CD8-positive, alpha-beta memory T cell (primary cell): ENCODE measurements at places on chromosomes 12 and 14. TPM values are rescaled to one million over a fixed set of nuclear protein-coding genes. Genes with fewer than 3 reads are reported as not detected.

- no peak for DNase-seq
These were observed 19.1 kb upstream of the MAPKAPK5 start for GRCh38 chr12:111822886-111823285.

RNF212B gene
- total RNA-seq, result not detected

TMEM106C gene
- 186 TPM for total RNA-seq

GDF11 gene
- 13.1 TPM for total RNA-seq

CHST11 gene
- total RNA-seq, result 47.8 TPM

DNA sequence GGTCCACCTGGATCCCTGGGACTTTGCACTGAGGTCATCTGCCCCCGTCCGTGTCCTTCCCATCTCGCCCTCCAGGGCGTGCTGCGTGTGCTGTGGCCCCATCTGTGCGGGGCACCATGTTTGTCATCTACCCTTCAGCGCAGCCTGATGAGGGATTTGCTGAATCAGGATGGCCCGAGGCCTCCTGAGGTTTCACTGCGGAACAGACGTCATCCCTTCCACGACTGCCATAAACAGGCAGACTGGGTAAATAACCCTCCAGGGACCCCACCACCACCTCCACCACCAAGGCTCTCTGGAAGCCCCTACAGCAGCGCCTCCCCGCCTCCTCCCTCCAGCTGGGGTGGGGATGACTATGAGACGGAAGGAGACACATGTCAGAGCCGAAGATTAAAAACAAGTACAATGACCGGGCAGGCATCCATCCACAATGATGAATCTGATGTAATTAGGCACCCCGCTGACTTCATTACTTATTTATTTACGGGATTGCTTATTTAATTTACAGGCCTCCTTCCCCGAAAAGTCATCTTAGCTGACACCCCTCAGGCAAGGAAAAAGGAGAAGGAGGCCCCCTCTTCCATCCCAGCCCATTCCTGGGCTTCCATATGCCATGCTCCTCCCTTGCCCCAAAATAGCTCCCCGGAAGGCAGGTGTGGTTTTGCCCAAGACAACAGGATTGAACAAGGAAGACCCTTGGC lies 39.4 kb downstream of the NCOR2 start:
- DNase-seq, result no peak

MYH6 gene
- 0.09 TPM for total RNA-seq

- DNase-seq, result no peak
These were observed 49.3 kb downstream of the C14orf132 start for GRCh38 chr14:96088481-96088880.

- no peak for DNase-seq
These were observed 23.8 kb upstream of the CATSPERB start for GRCh38 chr14:91755570-91756295.

STXBP6 gene
- 0.38 TPM for total RNA-seq

DNA sequence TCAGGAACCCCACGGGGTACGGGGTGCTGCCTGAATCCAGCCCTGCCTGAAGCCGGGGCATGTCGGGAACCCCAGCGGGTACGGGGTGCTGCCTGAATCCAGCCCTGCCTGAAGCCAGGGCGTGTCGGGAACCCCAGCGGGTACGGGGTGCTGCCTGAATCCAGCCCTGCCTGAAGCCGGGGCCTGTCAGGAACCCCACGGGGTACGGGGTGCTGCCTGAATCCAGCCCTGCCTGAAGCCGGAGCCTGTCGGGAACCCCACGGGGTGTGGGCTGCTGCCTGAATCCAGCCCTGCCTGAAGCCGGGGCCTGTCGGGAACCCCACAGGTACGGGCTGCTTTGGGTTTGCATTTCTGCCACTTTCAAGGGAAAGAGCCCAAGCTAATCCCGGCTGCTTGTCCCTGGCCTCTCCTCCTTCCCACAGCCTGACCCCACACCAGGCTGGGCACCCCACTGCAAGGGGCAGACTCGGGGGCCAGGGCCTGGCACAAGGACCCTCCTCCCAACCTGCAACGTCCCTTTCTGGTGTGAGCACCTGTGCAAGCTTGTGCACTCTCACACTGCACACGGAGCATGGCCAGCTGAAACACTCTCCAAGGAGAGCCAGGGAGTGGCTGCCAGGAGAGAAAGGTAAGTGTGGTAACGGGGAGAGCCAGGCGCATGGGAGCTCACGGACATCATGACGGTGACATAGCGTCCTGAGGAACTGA lies 5.6 kb upstream of the FBRSL1 start:
- no peak for DNase-seq

GRCh38 chr12:104733717-104734175 lies 224.3 kb downstream of the SLC41A2 start:
- DNase-seq, result no peak

DNA sequence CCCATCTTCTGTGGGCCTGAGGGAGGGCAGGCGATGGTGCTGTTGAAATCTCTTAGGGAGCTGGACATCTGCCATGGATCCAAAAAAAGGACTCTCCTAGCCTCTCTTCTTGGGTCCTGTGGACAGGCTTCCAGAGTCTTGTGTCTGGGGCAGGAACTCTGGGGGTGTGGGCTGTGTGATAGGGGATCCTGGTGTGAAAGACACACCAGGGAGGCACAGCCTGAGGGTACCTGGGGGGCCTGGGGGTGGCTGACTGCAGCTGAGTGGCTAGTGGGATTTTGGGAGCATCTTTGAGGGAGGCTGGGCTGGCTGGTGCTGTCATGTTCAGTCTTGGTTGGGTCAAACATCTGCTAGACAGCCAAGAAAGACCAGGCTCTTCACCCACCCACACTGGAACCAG lies 1.8 kb upstream of the KRT83 start:
- DNase-seq, result no peak

GRCh38 chr12:108182096-108182495 lies 53.0 kb downstream of the WSCD2 start:
- no peak for DNase-seq

DNA sequence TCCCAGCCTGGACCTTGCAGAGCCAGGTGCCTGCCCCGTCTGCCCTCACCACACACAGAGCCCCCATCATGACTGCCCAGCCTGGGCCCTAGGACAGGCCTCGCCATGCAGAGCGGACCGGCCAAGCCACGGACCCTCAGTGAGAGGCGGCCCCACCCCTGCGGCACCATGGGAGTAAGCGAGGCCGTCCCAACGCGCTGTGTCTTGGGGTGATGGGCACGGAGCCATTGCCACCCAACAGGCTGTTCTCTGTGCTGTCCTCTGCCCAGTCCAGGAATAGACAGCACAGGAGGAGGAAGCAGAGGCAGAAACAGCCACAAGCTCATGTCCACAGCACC lies 39.2 kb downstream of the GALNT9 start:
- no peak for DNase-seq

DNA sequence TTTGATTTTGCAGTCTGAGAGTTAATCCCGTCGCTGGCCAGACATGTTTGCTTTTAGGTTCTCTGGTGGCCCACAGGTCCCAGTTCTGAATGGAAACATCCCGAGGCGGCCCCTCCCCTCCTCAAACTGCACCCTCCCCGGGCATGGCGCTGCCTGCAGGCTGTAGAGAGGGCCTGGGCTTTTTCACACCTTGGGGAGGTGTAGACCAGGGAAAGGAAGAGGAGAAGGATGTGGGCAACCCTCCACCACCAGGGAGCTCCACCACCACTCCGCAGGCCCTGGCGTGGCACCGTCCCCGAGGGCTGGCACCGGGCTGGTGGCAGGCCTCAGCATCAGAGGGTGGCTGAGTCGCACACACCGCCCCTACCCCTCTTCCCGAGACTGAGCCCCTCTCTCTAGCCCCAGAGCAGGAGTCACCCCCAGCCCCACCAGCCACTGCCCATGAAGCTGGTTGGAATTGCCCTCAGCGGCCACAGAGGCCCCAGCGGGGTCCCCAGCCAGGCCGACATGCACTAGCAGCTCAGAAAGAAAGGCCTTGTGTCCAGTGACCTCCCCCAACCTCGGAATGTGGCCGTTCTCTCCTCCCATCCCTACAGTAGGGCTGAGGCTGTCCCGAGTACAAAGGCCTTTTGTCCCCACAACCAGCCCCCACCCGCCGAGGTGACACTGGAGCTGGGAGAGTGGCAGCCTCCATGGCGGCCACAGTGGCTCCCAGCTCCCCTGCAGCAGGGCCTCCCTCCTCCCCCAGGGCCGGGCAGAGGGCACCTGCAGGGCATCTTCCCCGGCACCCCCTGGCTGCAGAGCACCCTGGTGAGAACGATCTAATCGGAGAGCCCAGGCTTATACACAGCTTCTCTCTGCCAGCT lies 23.5 kb upstream of the INF2 start:
- peak; percentile 60 for DNase-seq

DNA sequence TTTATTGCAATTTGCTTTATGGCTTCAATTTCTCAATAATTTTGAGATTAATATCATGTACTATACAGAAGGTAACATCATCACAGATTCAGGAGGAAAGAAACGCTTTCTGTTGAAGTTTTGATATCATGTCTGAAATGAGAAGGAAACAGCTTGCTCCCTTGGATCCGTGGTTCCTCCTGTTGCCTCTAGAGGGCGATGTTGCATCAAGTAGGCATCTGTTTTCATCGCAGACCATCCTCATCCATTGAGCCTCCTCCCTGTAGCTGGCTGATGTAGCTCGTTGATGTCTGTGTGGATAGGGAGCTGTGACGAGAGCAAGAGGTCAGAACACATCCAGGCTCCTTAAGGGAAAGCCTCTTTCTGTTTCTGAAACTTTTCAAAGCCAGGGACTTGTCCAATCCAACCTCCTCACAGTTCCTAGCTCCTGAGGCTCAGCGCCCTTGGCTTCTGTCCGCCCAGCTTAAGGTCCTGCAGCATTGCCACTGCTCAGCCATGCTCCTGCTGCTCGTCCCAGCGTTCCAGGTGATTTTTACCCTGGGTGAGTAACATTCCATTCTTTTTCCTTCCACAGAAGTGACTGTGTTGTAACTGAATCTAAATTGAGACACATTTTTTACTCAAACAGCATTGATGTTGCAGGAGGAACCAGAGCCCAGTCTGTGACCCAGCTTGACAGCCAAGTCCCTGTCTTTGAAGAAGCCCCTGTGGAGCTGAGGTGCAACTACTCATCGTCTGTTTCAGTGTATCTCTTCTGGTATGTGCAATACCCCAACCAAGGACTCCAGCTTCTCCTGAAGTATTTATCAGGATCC lies 304.8 kb upstream of the OR4E1 start:
- DNase-seq, result peak; percentile 29

- no peak for DNase-seq
These were observed 907 bp upstream of the LRIG3 start for GRCh38 chr12:58920961-58921861.

GRCh38 chr12:50276912-50277671 lies 6.2 kb downstream of the LIMA1 start:
- no peak for DNase-seq

DNA sequence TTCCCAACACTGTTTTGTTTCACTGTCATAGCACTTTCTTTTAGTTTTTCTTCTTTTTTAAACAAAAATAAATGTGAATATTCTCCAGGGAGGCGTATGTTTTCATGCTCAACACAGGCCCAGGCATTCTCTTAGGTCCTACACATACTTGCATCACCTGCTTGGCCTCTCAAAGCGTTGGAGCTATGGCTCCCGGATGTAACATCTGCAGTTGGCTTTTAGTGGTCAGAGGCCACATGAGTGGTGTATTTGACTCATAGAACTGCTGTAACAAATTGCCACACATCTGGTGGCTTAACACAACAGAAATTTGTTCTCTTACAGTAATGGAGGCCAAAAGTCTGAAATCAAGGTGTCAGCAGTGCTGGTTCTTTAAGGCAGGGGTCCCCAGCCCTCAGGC lies 44.6 kb upstream of the VRK1 start:
- DNase-seq, result no peak

DNA sequence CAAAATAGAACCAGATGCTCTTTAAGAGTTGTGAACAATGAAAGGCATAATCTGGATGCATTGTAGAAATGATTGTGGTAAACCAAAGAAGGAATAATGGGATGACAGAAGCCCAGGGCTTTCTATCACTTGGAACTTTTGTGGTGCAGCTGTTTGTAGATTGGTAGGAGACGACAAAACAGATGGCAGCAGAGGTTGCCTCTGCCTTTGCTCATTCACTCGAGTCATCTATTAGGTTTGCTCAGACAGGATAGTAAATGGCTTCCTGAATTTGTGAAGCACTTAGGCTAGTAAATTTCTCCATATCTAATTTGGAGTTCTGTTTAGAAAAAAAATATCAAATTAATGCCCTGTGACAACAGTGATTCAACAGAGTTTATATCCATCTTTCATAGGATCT lies 78.4 kb downstream of the FGD4 start:
- no peak for DNase-seq

DNA sequence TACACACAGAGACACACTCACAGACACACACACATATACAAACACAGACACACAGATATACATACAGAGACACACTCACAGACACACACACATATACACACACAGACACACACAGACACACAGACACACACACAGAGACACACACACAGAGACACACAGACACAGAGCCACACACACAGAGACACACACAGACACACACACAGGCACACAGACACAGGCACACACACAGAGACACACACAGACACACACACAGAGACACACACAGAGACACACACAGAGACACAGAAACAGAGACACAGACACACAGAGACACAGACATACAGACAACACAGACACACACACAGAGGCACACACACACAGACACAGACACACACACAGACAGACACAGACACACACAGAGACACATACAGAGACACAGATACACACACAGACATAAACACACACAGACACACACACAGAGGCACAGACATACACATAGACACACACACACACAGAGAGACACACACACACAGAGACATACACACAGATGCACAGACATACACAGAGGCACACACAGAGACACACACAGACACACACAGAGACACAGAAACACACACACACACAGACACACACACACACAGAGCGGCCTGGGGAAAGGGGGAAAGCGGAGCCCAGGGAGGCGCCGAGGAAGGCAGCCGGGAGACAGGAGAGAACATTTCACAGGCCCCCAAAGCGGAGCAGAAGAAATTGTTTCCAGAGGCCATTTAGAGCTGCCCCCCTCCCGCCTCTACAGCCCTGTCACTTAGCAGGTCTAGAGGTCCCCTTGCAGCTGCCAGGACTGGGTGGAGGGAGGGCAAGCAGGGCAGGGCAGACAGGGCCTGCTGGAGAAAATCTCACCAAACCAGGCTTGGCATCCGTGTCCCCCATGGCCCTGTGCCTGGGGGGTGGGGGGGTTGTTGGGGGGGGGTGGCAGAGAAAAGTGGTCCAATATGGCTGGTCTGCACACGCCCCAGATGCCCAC lies 38.9 kb downstream of the SERPINA3 start:
- DNase-seq, result no peak

SERPINA9 gene
- not detected for total RNA-seq

- no peak for DNase-seq
These were observed 179.7 kb downstream of the RGS6 start for GRCh38 chr14:72111911-72112310.
